AG04450 (cell line): ENCODE measurements at places on chromosomes 6 and 20. TPM values are rescaled to one million over a fixed set of nuclear protein-coding genes. Genes with fewer than 3 reads are reported as not detected.

Gene TOX2
- 10.6 and 14.3 TPM in 2 replicates for polyA plus RNA-seq

Gene PTPRT
- polyA plus RNA-seq = not detected in 2 replicates

Gene STX11
- polyA plus RNA-seq = 0.16 and 0.17 TPM in 2 replicates

Gene TFAP2D
- polyA plus RNA-seq = not detected in 2 replicates

Gene CD40
- polyA plus RNA-seq = 0.21 and 0.37 TPM in 2 replicates

Gene FOXS1
- polyA plus RNA-seq = not detected in 2 replicates

Gene TSBP1
- not detected in 2 replicates for polyA plus RNA-seq

Gene HUS1B
- 0.10 and 0.17 TPM in 2 replicates for polyA plus RNA-seq

Gene CMTR1
- 25.1 and 26.8 TPM in 2 replicates for polyA plus RNA-seq

Gene HAO1
- polyA plus RNA-seq = not detected in 2 replicates

Gene ZNF341
- polyA plus RNA-seq = 1.5 and 1.6 TPM in 2 replicates

Gene FHL5
- not detected in 2 replicates for polyA plus RNA-seq

Gene SAPCD1
- polyA plus RNA-seq = 0.24 and 0.88 TPM in 2 replicates

Gene TBCC
- 19.6 and 21.7 TPM in 2 replicates for polyA plus RNA-seq

Gene SIRPD
- not detected in 2 replicates for polyA plus RNA-seq

Gene OTOR
- polyA plus RNA-seq = not detected in 2 replicates

Gene CST5
- polyA plus RNA-seq = not detected in 2 replicates

Gene CST3
- polyA plus RNA-seq = 166 and 273 TPM in 2 replicates

Gene SSTR4
- not detected in 2 replicates for polyA plus RNA-seq

Gene TBC1D7
- 37.6 and 38.6 TPM in 2 replicates for polyA plus RNA-seq

Gene CSNK2B
- 80.1 and 96.0 TPM in 2 replicates for polyA plus RNA-seq

Gene BEND3
- polyA plus RNA-seq = 0.81 and 1.1 TPM in 2 replicates

Gene MAS1
- not detected in 2 replicates for polyA plus RNA-seq

Gene WFDC10B
- 0.29 TPM in 1 of 2 replicates, not detected in the other for polyA plus RNA-seq
